Stimulated activated CD4-positive, alpha-beta T cell treated with anti-CD3 and anti-CD28 coated beads, Interleukin-1b, Interleukin-23, amount 100 ng/mL, for 24 hours (primary cell): ENCODE measurements at places on chromosomes 2 and 18.

GRCh38 chr2:101872480-101872879 lies 119.3 kb upstream of the IL1R2 start:
- no peak for DNase-seq

GRCh38 chr2:134737671-134738070 lies 18.9 kb upstream of the TMEM163 start:
- DNase-seq, result no peak

GRCh38 chr18:78580835-78581339 lies 398.7 kb upstream of the SALL3 start:
- no peak for DNase-seq

DNA sequence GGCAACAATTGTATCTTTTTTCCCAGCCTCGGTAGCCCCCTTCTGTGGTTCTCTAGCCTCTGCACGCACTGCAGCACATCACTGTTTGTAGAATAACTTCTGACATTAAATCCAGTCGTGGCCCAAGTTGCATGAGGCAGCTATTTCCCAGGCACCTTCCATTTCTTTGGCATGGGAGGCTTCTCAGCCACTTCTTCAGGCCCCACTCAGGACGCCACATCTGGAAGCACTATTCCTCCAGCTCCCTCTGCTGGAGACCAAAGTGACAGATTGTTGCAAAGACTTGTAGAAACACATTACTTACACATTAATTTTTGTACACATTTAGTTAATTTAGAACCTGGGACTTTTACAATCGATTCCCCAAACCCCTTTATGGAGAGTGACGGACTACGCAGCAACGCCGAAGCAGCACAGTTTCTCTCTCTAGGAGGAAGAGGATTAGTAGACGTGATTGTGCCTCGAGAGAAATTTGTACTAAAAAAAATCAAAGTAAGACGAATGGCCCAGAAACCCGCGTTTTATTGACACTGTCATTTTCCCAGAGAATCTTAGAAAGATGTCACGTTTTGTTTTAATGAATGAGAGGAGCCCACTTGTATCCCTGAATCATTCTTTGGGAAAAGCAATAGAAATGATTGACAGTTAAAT lies 57.8 kb upstream of the RGPD5 start:
- DNase-seq, result no peak

DNA sequence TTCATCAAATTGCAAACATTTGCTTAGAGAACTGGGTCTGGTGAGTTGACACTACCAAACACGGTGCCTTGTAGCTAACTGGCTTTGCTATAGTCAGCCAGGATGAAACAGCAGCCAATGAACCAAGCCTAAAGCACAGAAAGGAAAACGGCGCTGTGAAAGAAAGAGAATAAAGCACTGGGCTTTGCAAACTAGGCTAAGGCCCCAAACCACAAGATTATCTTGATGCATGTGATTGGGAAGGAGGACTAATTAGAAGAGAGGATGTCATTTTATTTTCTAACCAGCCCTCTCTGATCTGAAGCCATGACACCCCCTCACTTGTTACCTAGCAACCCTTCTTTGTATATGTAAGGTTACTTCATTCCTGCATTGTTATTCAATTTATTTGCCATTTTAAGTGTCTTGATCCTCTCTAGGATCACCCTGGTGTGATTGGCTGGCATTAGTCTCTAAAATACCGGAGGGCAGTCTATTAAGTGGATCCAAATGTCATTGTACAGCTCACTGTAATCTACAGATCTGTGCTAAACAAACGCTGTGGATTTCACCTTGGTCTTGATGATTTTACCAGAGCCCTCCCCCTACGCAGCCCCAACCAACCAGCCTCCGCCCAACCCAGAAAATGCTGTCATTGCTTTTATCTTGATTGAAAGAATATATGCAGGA lies 395.4 kb upstream of the ACVR2A start:
- DNase-seq, result no peak

- no peak for DNase-seq
These were observed 45.5 kb downstream of the SLC66A2 start for GRCh38 chr18:79905993-79906392.

GRCh38 chr18:61637319-61637718 lies 255.5 kb downstream of the RNF152 start:
- no peak for DNase-seq
